ENCODE measurements at places on chromosomes 12 and 14.

DNA sequence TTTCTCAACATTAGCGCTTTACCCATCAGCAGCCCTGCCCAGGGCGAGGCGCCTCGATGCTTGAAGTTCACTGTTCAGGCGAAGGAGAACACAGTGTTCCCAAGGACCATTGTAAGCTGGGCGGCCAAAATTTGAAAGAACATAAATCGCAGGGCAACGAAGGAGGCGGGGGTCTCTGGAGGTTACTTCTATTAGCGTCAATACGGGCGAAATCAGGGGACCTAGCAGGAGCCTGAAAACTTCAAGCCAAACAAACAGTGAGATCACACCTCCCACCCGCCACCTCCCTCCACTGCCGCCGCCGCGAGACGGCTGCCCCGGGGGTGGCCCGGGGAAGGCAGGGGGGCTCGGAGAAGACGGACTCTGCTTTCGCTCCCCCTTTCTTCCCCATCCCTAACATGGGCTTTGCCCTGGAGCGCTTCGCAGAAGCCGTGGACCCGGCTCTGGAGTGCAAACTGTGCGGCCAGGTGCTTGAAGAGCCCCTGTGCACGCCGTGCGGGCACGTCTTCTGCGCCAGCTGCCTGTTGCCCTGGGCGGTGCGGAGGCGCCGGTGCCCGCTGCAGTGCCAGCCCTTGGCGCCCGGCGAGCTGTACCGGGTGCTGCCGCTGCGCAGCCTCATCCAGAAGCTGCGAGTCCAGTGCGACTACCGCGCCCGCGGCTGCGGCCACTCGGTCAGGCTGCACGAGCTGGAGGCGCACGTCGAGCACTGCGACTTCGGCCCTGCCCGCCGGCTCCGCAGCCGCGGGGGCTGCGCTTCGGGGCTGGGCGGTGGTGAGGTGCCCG is at the start of gene PDZRN4:
TSS of gene PDZRN4 (plus strand) at position 263 of the 783 bp plus-strand sequence.
- no peak for DNase-seq

GRCh38 chr14:59086241-59086882 is 102.1 kb upstream of the DAAM1 start:
- DNase-seq = no peak

GRCh38 chr14:24243336-24243836 is 963 bp upstream of the TINF2 start:
- no peak for DNase-seq

- no peak for DNase-seq
Observed at GRCh38 chr12:80681-81190, 14.2 kb downstream of the IQSEC3 start.

GRCh38 chr14:95444132-95445129 is 72.0 kb downstream of the SYNE3 start:
- no peak for DNase-seq

DNA sequence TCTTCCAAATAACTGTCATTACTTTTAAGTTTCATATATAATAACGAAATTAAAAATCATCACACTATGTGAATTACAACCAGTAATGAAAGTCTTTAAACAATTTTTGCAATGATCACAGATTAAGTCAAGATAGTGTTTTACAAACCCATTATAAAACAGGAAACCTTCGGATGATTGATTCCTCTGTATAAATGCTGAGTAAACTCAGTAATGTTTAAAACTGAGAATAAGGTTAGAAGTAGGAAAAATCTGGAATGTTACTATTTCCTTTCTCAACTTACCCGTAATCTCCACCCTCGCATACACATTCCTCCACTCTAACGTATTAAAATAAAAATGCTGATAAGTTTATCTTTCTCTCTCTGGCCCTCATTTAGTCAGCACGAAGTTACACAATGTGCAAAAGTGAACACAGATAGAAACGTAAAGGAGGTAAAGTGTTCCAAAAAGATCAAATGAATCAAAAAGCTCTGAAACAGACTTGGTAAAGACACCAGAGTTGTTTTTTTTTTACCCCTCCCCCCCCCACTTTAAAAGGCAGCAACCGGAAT is 1.6 kb downstream of the ZFC3H1 start:
- no peak for DNase-seq

- no peak for DNase-seq
Observed at GRCh38 chr12:117030187-117030900, 68.9 kb downstream of the TESC start.

DNA sequence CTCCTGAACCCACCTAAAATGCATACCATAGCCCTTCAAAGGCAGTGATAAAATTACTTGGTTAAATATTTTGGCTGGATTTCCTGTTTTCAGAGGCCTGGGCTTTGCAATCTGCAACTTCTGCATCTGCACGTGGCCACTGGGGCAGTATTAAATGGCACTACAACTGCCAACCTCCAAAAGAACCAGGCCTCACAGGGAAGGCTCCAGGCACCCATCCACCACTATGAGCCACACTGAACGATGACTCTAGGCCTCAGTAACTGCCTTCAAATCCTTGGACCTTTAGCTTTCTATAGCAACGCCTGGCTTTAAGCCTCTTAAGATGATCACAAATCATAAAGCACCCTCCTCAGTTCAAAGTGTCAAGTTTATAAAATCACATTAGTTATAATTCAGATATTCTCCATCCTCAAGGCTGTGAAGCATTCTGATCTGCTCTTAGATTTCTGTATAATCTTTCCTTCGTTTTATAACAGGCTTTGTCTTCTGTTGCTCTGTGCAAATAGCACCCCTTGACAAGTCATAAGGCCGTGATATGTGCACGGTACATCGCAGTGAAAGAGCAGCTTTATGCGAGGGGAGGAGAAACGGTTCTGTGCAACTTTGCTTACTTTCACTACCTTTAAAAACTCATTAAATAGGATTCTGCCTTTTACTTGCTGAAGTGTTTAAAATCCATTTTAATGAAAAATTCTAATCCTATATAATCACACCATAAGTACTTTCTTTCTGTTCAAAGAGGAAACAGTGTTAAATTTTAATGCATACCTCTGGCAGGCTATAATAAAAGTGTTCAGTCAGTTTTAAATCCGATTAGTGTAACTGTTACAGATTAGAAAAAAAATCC is 196.4 kb upstream of the G2E3 start:
- DNase-seq = no peak

DNA sequence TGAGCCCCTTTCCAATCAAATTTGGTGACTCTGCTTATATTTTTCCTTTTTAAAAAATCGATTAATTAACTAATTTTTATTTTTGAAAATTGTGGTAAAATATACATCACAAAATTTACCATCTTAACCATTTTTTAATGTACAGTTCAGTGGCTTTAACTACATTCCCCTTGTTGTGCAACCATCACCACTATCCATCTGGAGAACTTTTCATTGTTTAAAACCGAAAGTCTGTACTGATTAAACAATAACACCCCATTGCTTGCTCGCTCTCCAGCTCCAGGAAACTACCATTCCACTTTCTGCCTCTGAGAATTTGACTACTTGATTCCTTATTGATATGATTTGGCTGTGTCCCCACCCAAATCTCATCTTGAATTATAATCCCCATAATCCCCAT is 283.4 kb downstream of the C12orf75 start:
- no peak for DNase-seq

GRCh38 chr14:90739318-90740068 is 76.7 kb downstream of the TTC7B start:
- no peak for DNase-seq

DNA sequence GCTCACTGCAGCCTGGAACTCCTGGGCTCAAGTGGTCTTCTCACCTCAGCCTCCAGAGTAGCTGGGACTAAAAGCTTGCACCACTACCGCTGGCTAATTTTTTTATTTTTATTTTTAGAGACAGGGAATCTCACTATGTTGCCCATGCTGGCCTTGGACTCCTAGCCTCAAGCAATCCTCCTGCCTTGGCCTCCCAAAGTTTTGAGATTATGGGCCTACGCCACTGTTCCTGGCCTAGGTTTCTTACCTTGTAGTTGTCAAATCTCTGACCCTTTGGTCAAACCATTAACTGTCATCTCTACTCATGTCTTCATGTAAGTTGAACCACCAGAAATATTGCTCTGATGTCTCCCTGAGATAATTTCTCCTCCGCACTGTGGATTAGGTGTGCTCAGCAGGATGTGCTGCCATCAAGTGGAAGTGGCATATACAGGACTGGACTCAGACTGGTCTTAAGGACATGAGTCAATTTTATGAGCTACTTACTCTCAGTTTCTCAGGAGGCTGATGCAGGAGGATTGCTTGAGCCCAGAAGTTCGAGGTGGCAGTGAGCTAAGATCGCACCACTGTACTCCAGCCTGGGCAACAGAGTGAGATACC is 28.5 kb downstream of the ACTR6 start:
- no peak for DNase-seq

GRCh38 chr14:67491741-67492507 is 3.4 kb upstream of the TMEM229B start:
- DNase-seq = no peak

DNA sequence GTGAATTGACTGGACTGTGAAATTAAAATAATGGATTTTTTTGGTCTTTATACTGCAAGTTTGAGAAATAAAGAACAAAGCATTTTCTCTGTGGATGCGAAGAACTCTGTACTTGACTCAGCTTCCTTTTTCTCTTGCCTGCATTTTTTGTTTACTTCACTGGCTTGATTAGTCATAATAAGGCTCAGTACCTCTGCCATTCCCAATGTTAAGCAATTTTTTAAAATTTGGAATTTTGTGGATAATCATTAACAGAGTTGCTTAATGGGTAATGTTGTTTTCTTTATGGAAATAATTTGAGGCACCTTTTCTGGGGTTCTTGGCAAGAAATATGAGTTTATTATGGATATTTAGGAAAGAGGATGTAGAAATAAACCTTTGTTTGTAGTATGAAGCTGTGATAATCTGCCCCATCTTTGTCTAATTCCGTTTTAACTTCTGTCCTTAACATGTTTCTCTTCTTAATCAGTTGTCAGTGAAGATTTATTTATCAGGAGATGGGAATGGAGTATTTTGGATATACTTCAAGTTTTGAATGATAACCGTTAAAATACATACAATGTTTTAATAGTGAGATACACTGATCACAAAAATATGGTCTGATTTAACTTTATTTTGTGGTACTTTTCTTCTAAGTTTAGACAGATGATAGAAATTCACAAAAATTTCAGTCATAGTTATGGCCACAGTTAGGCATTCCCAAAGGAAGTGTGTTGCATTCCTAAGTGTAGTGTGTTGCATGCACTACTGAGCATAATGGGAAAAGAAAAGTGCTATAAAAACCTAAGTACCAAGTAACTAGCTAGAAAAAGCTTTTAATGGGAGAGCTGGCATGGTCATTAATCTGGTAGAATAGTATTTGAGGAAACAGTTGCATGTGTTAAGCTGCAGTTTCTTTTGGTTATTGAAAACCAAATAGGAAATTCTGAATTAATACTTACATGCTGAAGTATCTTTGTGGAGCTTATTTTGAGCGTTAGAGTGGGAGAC is 27.7 kb downstream of the WNK1 start:
- no peak for DNase-seq

DNA sequence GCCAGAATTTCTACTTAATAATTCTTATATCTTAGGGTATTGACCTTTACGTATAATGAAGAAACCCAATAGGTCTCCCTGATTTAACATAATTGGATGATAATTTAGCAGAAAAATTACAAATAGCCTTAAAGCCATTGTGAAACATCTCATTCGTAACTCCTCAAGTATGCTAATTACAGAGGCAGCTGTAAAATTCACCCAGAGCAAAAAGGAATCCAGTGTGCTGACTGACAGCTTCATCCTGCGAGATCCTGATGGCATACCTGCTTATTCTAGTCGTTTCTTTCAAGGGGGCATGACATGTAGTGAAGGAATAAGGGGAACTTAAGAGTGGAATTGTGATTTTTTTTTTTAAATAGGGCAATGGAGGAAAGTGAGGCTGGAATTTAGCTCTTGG is 291.5 kb downstream of the FUT8 start:
- DNase-seq = no peak

DNA sequence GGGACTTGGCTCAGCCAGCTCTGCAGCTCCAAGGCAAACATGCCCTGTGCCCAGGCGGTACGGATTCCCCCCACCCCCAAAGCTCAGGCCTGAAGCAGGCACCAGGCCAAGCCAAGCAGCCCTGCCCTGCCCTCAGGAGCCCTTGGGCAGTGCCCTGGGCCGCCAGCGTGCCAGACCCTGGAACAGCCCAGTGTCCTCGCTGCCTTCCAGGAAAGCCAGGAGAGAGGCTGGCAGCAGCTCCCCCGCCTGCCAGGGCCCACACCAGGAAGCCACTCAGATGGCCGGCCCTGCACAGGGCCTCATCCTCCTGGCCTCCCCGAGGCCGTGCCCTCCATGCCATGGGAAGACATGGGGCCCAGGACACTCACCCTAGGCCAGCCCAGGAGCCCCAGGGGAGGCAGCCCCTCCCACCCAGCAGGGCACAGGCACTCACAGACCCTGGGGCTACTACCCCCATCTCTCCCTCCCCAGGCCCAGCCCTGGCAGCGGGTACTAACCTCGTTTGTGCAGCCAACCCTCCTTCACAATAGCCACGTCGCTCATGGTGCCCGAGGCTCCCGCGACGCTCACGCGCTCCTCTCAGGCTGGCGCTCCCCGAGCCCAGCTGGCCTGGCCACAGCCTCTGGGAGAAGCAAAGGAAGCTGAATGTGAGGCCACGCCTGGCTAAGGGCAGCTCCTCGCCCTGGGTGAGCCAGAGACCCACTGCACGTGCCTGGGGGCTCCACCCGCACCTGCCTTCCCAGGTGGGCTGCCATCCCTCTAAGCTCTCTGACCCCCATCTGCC is 3.3 kb downstream of the AKT1 start:
- no peak for DNase-seq

- DNase-seq = no peak
Observed at GRCh38 chr14:61026526-61026925, 45.5 kb downstream of the SLC38A6 start.

DNA sequence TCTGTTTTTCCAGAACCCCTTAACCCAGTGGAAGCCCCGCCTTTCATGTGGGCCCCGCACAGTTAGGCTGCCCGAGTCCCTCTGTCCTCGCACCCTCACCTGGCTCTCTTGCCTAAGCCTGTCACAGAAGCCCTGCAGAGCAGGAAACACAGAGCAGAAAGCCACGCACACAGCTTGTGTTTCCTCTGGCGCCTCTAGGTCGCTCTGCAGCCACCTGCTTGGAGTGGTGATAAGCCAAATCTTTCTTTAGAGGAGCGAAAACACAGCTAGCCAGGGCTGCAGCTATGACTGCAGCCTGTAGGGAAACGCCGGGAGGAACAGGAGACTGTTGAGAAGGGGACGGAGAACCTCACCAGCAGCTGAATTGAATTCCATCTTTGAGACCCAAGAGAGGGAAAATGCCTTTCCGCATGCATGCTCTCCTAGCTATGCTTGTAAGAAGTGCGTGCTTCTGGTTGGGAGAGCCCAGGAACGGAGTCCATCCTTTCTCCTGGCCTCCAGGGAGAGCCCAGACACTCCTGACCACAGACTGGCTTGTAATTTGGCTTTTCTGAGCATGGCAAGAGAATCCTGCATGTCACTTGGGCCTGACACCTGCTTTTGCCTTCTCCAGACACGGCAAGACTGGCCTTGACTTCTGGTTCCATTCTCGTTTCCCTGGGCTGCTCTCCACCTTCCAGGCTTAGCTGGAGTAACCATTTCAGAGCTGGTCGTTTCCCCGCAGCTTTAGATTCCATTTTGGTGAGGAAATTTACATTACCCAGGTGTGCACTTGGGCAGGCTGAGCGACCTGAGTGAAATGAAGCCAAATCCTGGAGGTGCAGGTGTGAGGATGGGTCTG is 301.6 kb downstream of the CACNA1C start:
- no peak for DNase-seq

- no peak for DNase-seq
Observed at GRCh38 chr12:71551529-71551928, 111.9 kb downstream of the LGR5 start.

GRCh38 chr12:58540480-58541299 is 379.6 kb downstream of the LRIG3 start:
- DNase-seq = no peak
